ENCODE measurements at places on chromosomes 6 and 20.

GRCh38 chr6:159467473-159468041 lies 225.5 kb downstream of the SOD2 start:
- no peak for DNase-seq

GRCh38 chr6:17628873-17629272 lies 28.8 kb downstream of the FAM8A1 start:
- no peak for DNase-seq

DNA sequence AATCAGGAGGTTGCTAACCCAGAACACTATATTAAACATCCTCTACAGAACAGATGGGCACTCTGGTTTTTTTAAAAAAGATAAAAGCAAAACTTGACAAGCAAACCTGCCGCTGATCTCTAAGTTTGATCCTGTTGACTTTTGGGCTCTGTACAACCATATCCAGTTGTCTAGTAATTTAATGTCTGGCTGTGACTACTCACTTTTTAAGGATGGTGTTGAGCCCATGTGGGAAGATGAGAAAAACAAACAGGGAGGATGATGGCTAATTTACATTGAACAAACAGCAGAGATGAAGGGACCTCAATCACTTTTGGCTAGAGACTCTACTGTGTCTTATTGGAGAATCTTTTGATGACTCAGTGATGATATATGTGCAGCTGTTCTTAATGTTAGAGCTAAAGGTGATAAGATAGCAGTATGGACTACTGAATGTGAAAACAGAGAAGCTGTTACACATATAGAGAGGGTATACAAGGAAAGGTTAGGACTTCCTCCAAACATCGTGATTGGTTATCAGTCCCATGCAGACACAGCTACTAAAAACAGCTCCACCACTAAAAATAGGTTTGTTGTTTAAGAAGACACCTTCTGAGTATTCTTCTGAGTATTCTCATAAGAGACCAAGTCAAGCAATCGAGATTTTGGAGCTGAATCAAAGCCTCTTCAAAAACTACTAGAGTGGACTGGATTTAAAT lies 201.2 kb upstream of the SHLD1 start:
- no peak for DNase-seq

GRCh38 chr6:33987531-33988021 lies 158.3 kb downstream of the GRM4 start:
- no peak for DNase-seq

DNA sequence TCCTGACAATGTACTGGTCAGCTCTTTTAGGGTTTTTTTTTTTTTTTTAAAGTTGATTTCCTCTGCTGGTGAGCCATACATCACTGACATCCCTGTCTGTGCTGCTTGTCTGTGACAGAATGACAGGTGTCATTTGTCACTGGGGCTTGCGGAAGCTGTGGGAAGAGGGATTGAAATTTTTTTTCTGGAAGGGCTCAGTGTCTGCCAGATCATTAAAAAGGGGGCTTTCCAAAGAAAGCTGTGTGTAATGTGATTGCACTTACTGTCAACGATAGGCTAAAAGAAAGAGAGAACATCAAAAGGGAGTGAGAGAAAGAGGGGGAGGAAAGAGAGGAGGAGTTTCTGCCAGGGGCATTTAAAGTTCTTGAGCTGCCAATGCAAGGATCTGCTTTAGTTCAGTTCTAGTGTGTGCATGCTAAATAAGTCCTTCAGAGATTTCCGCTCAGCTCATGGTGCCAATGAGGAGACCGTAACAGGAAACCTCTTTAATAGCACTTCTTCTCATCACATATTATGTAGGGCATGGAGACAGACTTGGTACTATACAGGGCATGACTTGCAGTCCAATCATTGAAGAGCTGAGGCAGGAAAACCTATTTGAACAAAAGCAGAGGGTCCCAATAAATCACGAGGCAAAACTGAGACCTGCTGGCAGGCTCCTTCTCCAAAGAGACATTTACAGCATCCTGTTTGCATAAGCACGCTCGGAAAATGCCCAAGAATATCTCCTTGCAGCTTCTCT lies 177.2 kb downstream of the TSHZ2 start:
- DNase-seq = no peak

DNA sequence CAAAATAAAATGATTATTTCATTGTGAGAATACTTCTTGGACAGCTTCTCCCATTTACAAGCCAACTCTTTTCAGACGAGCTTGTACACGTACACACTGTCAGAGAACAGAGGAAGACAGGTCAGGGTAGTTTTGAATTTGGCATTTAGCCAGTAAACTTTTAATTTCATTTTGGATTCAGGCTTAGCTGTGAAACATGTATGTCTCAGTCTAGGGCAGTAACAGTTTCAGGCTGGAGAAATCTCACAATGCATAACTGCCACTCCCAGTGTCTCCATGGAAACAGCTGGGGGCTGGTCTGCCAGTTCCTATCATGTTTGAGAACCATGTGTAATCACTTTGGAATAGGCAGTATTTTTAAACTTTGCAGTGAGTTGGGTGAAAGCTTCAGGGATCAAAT lies 22.0 kb upstream of the QKI start:
- peak; percentile 70 for DNase-seq

Measured in foreskin fibroblast (primary cell).